ENCODE measurements at places on chromosomes 1 and 21.

- DNase-seq: no peak
Measured at GRCh38 chr1:167362638-167363037, 142.0 kb downstream of the POU2F1 start.

- no peak for DNase-seq
Measured at GRCh38 chr1:220922951-220923350, 43.7 kb downstream of the HLX start.

GRCh38 chr21:17002594-17003257 lies 510.1 kb upstream of the CXADR start:
- no peak for DNase-seq

GRCh38 chr1:41243079-41243385 lies 926 bp upstream of the SCMH1 start:
- no peak for DNase-seq

DNA sequence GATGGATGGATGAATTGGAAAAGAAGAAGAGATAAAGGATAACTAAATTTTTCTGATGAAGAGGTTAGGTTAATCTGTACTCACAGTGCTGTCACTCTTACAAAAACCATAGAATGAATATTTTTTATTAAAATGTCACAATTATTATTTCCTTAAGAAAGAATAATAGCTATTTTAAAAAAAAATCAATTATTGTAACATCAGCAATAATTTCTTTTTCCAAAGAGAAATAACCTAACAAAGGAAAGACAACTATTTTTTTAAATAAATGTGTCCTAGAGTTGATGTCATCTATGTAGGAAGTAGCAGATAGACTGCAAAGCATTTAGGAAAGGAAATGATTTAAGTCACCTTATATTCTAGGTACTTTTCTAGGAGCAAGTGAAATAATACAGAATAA lies 33.6 kb upstream of the PLPPR4 start:
- no peak for DNase-seq

- DNase-seq: no peak
Measured at GRCh38 chr1:109503935-109504334, 5.6 kb downstream of the AMIGO1 start.

GRCh38 chr1:162456323-162456722 lies 41.3 kb upstream of the UHMK1 start:
- DNase-seq: no peak

DNA sequence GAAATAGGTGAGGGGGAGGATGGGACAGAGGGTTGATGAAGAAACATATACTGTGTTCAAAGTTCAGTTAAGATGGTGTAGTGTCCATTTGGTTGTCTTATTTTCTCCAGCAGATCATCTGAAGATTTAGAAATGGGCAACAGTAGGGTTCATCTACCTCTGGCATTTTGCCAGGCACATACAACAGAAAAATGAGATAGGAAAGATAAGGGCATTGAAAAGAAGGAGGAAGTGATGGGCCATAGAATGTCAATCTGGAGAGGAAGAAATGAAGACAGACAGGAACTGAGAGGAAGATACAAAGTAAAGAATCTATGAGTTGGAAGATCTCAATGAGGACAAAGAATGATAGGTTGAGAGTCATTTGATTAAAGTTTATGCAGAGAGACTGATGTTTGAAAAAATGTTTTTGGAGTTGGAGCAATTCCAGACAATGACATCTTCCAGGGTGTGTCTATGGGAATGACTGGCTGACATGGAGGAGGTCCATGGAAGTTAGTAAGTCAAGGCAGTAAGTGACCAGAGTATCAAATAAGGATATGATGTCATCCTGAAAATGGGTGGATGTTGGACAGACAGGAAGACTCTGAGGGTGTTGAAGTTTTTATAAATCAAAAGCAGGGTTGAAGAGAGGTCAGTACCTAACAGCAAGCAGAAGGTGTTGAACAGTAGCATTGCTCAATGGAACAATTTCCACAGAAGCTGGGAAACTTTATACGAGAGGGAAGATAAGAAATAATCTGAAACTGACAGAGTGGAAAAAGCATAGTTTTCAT lies 18.7 kb upstream of the CD55 start:
- no peak for DNase-seq

DNA sequence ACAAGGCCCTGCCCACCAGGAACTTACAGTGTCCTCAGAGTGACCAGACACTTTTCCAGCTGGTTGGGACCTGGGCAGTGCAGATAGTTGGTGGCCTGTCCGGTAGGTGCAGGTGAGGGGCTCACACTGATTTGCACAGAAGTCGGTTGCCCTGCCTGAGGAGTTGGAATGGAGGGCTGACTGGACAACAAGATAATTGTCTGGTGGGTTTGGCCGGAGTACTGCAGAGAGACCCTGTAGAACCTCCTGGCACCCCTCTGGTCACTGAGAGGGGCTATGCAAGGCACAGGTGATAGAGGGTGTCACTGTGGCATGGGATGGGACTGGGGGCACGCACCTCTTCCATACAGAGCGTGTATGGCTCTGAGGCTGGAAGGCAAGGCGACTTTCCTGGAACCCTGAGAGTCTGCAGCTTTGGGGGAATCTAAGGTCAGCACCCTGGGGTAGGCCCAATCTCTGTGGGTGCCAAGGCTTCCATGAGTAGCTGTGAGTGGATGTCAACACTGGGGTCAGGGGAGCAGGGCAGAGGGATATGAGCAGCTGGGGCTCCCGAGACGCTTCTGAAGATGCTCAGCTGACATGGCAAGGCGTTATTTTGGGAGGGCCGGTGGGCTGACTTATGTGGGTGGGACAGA lies 7.6 kb upstream of the PLA2G2D start:
- no peak for DNase-seq

GRCh38 chr1:168613691-168614231 lies 37.4 kb downstream of the XCL1 start:
- no peak for DNase-seq

- no peak for DNase-seq
Measured at GRCh38 chr1:199868777-199869176, 158.7 kb upstream of the NR5A2 start.

DNA sequence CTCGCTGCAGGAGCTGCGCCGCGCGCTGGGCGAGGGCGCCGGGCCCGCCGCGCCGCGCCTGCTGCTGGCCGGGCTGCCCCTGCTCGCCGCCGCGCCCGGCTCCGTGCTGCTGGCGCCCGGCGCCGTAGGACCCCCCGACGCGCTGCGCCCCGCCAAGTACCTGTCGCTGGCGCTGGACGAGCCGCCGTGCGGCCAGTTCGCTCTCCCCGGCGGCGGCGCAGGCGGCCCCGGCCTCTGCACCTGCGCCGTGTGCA lies 730 bp downstream of the OLIG1 start:
- DNase-seq: no peak

DNA sequence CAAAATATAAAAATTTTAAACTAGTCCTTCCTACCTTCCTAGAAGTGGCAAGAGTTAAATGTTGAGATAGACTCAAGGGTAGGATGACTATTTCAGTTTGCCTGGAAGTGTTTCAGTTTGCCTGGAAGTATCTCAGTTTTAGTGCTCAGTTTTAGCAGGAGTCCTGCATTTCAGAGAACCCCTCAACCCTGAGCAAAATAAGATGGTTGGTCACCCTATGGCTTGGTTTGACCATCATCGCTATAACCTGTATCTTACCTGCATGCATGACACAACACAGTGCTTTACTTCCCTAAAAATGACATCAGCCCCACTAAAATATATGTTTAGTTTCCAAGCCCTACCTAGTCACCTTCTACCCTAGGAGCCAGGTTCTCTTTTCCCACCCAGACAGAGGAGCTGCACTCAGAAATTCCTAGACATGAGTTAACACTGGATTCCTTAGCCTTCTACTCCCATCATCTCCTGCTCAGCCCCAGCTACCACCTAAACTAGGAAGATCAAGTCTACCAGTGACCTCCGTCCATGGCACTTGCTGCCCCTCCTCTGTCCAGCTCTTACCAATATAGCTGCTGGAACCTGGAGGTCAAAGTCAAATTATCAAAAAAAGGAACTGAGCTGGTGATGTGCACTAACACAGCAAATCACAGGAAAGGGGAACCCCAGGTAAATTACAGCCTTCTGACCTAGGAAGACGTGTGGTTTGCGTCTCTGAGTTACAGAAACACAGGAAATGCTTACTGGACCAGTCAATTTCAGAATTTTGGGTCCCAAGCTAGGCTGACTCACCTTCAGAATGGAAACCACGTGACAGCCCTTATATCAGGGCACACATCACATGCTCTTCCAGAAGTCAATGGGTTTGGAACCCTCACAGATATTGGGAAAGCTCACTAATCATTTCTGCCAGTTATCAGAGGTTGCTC lies 2.2 kb upstream of the G0S2 start:
- DNase-seq: no peak

GRCh38 chr1:35243691-35244090 lies 24.8 kb upstream of the ZMYM4 start:
- no peak for DNase-seq

GRCh38 chr1:85933961-85934360 lies 222.6 kb downstream of the COL24A1 start:
- DNase-seq: no peak

DNA sequence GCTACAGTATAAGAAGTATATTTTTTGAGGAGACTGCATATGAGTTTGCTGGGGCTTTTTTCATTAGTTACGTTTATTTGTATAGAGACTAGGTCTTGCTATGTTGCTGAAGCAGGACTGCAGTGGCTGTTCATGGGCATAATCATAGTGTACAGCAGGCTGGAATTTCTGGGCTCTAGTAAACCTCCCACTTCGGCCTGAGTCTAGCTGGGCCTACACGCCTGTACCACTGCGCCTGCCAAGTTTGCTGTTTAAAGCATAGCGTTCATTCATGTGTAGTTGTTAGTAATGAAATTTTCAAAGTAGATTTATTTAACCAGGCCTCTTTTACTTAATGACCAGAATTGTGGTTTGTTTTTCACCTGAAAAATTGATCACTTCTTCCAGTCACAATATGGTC lies 33.8 kb downstream of the HS2ST1 start:
- DNase-seq: no peak

GRCh38 chr1:240663169-240663879 lies 51.4 kb upstream of the GREM2 start:
- no peak for DNase-seq

DNA sequence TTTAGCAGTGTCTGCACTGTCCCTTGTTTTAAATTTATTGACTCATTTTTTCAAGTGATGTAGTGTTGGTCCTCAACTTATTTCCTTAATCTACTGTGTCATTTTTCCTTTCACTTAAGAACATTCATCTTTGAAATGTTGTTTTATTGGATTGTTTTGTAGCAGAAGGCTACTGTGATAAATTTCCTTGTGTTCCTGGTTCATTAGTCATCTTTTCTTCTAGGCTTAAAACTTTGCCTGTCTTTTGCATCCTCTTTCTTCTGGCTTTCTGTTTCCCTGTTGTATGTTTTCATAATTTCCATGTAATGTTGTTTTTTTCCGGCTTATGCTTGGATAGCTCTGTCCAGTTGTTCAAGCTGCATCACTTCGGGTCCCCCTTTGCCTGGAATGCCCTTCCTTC lies 61.9 kb downstream of the UBE2T start:
- DNase-seq: no peak

DNA sequence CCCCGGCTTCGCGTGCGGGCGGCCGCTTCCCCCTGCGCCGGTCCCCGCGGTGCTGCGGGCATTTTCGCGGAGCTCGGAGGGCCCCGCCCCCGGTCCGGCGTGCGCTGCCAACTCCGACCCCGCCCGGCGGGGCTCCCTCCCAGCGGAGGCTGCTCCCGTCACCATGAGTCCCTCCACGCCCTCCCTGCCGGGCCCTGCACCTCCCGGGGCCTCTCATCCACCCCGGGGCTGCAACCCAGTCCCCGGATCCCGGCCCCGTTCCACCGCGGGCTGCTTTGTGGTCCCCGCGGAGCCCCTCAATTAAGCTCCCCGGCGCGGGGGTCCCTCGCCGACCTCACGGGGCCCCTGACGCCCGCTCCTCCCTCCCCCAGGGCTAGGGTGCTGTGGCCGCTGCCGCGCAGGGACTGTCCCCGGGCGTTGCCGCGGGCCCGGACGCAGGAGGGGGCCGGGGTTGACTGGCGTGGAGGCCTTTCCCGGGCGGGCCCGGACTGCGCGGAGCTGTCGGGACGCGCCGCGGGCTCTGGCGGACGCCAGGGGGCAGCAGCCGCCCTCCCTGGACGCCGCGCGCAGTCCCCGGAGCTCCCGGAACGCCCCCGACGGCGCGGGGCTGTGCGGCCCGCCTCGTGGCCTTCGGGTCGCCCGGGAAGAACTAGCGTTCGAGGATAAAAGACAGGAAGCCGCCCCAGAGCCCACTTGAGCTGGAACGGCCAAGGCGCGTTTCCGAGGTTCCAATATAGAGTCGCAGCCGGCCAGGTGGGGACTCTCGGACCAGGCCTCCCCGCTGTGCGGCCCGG lies 159.2 kb downstream of the RUNX1 start:
- peak; percentile 51 for DNase-seq

DNA sequence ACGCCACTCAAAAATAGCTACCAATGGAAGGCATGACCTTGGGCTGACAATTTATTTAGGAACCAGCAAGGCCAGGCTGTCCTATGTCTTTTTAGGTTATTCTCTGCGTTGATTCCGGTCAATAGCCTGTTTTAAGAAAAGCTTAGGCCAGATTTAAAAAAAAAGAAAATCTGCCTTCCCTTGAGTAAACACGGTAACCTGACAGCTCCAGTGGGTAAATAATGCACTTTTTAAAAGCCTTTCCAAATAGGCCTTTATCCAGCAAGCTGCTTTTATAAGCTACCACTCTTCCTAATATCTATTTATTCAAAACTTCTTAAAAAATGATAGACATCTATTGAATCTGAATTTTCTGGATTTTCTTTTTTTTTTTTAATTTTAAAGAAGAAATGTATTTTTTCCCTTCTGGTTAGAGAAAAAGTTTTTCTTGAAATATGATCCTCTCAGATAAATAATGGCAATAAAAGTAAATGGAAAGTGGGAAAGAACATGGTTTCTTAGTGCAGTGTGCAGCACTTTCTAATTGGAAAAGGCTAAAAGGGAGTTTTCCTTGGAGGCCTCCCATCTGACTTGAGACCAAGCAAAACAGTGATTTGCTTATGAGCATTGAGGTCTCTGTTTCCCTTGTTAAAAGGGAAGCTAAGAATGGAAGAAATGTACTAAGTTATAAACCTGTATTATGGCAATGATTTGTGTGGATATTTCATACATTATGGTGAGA lies 281.0 kb upstream of the RUNX1 start:
- DNase-seq: no peak

- DNase-seq: no peak
Measured at GRCh38 chr1:37123276-37124115, 89.2 kb upstream of the GRIK3 start.

- DNase-seq: no peak
Measured at GRCh38 chr1:36625935-36626310, 143.2 kb upstream of the CSF3R start.

All from stimulated activated CD8-positive, alpha-beta memory T cell treated with anti-CD3 and anti-CD28 coated beads, Interleukin-7, amount 100 ng/mL, for 1 hour (primary cell).